Adrenal gland (tissue), 19 donors: ENCODE measurements at places on chromosomes 3 and 15. TPM values are rescaled to one million over a fixed set of nuclear protein-coding genes. Genes with fewer than 3 reads are reported as not detected.
A peak's percentile ranks its signal among the peaks of the same experiment; 100 is the strongest.

The CLDN16 gene
- 0.49 TPM for total RNA-seq

The LRRC34 gene
- total RNA-seq: 2.6 TPM

DNA sequence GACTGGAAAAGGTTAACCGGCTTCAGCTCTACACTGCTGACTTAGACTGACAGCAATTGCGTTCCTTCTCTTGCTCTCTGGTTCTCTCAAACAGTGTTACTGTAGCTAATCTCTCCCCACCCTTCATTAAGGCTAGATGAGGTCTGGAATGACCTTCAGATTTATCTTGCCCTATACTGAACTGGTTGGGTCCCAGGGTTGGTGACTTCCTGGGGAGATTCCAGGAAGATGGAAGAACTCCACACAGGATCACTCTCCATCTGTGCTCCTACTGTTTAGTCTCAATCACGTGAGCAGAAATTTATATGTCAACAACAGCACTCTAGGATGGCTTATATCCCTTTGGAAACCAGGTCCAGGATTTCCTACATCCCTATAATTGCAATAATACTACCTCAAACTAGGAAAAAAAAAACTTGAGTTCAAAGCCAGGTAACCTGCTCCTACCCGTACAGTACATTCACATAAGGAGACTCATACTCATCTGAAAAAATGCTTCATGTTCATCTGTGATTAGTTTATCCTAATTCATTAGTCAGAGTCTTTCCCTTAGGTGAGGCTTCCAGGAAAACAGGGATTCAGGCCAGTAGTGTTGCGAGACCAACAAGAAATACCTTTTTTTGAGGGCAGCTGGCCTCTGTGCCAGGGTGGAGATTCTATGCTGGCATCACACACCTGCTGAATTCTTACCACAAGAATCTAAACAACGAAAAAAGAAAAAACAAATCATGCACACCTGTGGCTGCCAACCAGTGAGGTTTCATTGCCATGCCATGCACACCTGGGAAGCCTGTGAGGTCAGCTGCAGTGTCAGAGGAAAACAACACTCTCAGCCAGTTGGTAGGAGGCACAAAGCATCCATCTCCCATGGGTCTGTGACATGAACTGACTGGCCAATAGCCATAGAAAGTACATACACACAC, 297.3 kb downstream of the MECOM start:
- no peak overlapping the region for H3K4me3 ChIP-seq
- H3K27ac ChIP-seq: no peak overlapping the region
- no peaks in the 10 kb centered on the region for H3K36me3 ChIP-seq
- peaks cover 6% of the 10 kb centered on the region for H3K27me3 ChIP-seq

GRCh38 chr3:2968475-2968874, 141.7 kb downstream of the IL5RA start:
- no peaks in the 10 kb centered on the region for H3K4me1 ChIP-seq
- DNase-seq: no peak
- no peak overlapping the region for H3K27ac ChIP-seq
- no peaks in the 10 kb centered on the region for H3K36me3 ChIP-seq
- no peaks in the 10 kb centered on the region for H3K27me3 ChIP-seq

DNA sequence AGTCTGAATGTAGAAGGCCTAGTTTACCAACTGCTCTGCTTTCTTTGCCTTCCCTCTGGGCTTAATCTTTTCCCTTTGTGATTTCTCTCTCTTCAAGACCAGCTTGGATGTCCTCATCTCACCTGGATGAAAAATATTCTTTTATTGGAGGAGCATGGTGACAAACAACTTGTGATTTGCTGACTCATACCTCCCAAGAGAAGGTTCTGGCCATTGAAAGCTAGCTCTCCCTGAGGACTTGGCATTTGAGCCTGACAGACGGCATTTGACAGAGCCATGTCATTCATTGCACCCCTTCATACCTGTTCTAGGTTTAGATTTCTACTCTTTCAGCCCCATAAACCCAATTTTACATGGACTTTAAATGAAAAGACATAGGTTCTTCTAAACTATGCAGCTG, 33.3 kb downstream of the ATG7 start:
- no peaks in the 10 kb centered on the region for H3K27me3 ChIP-seq
- no peak for DNase-seq
- peak overlapping the region; percentile 24 for H3K27ac ChIP-seq

DNA sequence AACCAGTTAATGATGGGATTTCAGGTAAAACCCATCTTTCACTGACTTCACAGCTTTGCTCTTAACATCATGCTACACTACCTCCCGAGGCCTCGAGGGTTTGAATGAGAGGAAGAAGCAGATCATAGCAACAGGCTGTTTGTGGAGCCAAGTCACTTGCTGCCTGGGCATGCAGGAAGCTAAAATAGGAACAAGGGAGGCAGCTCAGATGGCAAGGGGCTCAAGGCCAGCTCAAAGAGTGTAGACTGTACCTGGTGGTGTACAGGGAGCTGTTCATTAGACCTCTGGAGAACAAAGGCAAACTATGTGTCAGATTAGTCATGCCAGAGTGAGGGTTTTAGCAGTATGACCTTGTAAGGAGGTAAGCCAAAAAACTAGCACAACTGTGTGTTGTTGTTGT, 28.8 kb downstream of the ARRDC4 start:
- no peak overlapping the region for H3K4me3 ChIP-seq
- H3K27me3 ChIP-seq: no peaks in the 10 kb centered on the region
- H3K4me1 ChIP-seq: no peaks in the 10 kb centered on the region
